ENCODE measurements at places on chromosomes 7 and 10. TPM values are rescaled to one million over a fixed set of nuclear protein-coding genes. Genes with fewer than 3 reads are reported as not detected.

DNA sequence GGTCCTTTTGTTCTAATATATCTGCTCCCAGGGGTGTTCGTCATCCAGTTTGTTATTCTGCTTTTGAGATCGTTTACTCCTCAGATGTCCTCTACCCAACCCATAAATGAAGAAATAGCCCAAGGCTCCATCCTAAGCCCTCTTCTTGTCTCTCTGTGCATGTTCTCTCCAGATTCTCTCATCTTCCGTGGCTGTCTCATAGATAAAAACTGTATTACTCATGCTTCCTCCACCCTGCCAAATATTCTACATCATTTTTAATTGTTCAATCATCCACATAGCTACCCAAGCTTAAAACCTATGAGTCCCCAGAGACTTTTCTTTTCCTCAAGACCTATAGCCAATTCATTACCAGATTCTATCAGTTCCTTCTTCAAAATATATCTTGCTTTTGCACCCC, 44.9 kb downstream of the CAV1 start:
- DNase-seq, result no peak

ZNF467 gene
- total RNA-seq, result 7.8 TPM

GRCh38 chr10:31664803-31665202, 263.8 kb downstream of the ARHGAP12 start:
- peak; percentile 67 for DNase-seq

FAM25G gene
- total RNA-seq, result not detected

GBX1 gene
- total RNA-seq, result 1.5 TPM

DNA sequence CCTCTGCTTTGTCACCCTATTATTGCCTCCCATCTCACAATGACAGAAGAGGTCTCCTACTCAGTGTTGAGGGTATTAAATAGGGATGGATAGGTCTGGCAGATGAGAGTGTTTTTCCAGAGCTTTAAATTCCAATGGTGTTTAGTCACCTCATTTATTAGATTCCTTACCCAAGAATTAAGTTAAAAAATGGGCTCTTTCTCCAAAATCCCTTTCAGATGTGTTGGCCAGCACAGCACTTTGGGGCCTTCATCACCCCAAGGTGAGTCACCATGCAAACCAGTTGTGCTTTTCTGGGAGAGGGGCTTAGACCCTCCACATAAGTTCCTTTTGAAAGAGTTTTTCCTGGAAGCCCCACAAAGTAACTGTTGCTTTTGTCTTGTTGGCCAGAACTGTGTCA, 78.4 kb downstream of the CYP26A1 start:
- DNase-seq, result no peak

SAP25 gene
- total RNA-seq, result 0.77 TPM

DNA sequence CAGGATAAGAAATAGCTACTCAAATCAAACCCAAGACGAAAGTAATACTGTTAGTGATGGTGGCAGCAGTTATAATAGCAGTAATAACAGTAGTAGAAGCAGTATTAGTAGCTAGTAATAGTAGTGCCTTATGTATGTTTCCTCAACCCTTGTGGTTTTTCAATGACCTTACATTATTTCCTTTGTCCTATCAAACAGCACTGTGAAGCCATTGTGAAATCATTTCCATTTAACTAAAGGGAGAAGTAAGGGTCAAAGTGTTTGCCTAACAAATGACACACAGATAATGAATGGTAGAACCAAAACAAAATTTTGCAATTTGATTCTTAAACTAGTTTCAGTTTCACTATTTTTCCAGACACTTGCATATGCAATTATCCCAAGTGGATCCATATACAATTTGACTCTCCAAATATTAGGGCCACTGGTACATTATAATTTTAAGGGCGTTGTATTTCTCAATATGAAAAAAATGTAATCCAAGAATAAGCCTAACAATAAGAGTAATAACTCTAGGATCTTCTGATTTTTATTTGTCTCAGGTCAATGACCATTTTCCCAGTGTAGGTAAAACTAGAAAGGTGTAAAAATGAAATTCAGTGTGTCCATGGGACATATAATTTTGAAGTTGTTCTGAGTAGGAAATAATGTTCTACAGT, 33.7 kb upstream of the TMEM26 start:
- no peak for DNase-seq

All from left ventricle myocardium superior (tissue), 1 donor.